ENCODE measurements at places on chromosomes 7 and 10.

DNA sequence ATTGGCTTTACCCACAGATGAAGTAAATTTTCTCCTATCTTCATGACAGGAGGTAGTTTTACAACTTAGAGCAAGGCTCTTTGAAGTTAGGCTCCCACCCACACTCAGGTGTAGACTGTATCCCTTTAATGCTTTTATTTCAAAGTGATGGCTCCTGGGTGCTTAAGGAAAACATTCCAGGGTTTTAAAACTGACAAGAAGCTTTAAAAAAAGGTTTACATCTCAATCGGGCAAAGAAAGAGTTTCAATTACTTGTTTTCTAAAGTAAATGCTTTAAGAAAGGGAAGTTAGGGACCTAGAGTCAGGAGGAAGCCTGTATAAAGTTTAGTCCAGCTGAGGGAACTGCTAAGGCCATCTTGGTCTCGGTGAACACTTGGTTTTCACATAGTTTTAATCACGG is 1153.8 kb upstream of the C7orf33 start:
- no peak for DNase-seq

DNA sequence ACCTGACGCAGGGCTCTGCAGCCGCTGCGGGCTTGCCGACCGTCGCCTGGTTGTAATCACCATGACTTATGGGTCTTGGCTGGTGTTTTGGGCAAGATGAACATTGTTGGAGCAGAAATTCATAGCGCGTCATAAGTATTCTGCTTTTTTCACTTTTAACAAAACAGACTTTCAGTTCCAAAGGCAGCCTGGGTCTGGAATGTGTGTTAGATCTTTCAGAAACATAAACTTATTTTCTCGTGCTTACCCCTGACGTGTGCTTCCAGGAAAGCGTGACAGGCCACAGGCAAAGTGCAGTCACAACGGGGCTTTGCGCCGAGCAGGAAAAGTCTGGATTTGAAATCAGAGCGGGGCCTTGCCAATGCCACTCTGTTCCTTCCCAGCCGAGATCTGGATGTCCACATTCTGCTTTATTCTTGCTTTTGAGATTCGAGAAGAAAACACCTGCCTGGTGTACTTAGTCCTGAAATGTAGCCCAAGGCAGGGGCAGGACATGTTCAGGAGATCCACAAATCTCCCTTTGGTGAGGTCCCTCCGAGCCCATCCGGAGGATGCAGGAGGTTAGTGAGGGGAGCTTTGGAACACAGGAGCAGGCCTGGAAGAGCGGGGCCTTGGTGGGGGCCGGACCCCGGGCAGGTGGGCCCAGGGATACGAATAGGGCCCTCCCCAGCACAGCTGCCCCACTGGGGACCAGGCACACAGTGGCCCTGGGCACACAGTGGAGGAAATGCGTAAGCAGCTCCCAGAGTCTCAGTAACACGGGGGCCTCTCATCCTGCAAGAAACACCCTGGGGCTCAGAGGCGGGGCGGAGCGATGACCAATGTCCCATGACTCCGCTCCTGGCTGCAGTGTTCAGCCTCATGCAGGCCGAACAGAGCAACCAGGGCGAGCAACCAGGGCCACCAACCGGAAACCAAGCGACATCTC is 49.5 kb upstream of the EBF3 start:
- no peak for DNase-seq

- no peak for DNase-seq
Measured at GRCh38 chr10:54905578-54906192, 104.7 kb upstream of the PCDH15 start.

- no peak for DNase-seq
Measured at GRCh38 chr10:56605051-56605450, 244.0 kb upstream of the ZWINT start.

GRCh38 chr10:102241032-102241443 is 274 bp downstream of the PITX3 start:
- DNase-seq = no peak
